ENCODE measurements at places on chromosomes 11 and 22.

- no peak for DNase-seq
Measured at GRCh38 chr22:20203142-20203551, 52.3 kb upstream of the CCDC188 start.

DNA sequence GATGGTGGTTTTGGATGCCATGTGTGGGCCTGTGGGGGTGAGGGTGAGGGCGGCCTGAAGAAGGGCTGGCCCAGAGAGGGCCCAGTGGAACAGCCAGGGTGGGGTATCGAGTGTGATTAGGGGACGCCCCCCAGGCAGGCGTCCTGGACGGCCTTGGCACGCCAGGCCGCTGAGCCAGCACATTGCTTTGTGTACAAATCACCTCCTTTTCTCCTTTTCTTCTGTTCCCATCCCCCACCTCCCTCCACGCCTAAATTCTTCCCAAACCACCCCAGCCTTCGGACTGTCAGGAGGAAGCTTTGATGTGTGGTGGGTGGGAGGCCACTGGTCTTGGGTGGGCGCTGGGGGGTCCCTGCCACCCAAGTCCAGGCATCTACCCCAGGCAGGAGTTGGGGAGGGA lies 7.8 kb upstream of the CD248 start:
- no peak for DNase-seq

DNA sequence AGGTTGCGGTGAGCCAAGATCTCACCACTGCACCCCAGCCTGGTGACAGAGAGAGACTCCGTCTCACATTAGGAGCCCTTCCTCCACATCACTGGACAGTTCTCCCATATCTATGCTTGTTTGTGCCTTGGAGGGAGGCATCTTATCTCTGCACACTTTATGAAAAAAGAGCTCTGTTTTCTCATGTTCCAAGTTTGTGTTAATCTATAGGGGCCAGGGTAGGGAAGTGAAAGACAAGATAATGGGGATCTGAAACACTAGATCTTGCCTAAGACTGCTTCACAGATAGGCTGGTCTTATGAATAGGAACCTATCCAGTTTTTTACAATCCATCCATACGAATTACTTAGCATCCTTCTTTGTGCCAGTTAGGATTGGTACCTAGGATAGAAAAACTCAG lies 17.1 kb downstream of the OR6Q1 start:
- no peak for DNase-seq

DNA sequence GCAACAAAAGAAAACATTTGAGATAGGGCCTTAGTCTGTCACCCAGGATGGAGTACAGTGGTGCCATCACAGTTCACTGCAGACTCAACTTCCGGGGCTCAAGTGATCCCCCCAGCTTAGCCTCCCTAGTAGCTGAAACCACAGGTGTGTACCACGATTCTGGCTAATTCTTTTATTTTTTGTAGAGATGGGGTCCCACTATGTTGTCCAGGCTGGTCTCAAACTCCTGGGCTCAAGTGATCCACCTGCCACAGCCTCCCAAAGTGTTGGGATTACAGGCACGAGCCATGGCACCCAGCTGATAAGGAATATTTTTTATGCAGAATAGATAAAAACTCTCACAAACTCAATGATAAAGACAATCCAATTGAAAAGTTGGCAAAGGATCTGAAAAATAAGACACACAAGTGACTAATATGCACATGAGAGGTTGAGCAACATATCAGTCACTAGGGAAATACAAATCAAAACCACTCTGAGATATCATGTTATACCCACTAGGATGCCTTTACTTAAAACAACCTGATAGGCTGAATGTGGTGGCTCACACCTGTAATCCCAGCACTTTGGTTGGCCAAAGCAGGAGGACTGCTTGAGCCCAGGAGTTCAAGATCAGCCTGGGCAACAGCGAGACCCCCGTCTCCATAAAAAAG lies 33.9 kb upstream of the CLTCL1 start:
- no peak for DNase-seq

GRCh38 chr11:26483108-26483507 lies 89.0 kb downstream of the MUC15 start:
- no peak for DNase-seq

DNA sequence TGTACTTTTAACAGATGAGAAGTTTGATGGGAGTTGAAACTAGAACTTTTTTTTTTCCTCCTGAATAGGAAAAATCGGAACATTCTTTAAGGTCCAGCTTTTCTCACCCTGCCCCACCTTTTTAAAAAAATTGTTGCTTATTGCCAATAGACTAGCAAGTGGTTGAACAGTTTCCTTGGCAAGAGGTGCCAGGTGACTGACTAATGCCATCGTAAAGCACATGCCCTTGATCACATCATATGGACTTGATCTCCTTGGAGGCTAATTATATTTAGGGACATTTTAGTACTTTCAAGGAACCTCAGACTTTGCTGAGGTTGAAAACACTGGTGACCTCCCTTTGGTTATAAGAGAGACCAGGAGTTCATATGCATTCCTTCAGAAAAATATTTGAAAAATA lies 57.6 kb downstream of the MTMR3 start:
- DNase-seq: no peak

- no peak for DNase-seq
Measured at GRCh38 chr11:34263441-34264091, 94.2 kb downstream of the ABTB2 start.

DNA sequence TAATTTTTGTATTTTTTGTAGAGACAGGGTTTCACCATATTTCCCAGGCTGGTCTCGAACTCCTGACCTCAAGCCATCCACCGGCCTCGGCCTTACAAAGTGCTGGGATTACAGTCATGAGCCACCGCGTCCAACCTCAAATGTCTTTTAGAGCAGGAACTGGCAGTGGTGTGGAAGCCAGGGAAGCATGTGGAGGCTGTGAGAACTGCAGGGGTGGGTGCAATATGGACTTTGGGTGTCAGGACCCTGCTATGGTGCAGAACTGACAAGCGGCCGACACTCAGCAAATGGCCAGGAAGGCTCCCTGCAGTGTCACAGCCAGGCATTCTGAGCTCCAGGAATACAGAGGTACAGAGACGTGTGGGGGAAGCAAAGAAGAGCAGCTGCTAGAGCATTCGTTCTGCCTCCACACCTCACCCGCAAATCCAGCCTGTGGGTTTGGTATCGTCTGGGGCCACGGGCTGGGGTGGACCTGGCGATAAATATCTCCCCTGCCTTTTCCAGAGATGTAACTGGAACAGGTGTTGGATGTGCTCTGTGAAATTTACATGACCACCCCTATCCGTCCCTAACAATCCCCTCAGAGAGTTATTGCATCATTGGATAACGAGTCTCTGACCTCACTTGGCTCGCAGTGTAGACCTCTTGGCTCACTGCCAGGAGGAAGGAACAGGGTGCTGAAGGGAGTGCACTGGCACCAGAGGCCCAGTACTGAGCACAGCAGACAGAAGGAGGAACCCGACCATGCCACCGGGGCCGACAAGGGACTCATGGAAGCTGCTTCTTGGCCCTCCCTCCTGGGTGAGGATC lies 624.7 kb upstream of the B3GAT1 start:
- DNase-seq: no peak

DNA sequence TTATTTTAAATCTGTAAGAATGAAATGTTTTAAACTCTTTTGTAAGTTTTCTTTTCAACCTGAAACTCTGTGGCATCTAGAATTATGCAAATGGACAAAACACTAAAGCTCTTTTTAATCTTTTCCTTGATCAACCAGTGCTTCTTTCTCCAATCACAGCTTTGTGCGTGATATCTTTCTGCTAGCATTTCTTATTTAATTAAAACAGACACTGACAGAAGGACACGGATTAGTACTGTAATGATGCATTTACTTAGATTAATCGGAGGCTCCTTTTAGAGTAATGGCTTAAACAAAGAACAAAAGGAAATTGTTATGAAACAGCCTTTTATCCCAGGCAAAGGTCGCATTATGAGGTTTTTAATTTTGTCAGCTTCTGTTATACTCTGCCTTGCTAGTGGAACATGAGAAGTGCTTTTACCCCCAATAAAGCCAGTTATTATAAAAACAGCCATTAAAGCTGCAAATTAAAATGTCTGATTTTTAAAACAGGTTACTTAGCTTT lies 48.5 kb upstream of the SOX6 start:
- DNase-seq: no peak

- DNase-seq: no peak
Measured at GRCh38 chr11:94675813-94676212, 92.3 kb upstream of the AMOTL1 start.

DNA sequence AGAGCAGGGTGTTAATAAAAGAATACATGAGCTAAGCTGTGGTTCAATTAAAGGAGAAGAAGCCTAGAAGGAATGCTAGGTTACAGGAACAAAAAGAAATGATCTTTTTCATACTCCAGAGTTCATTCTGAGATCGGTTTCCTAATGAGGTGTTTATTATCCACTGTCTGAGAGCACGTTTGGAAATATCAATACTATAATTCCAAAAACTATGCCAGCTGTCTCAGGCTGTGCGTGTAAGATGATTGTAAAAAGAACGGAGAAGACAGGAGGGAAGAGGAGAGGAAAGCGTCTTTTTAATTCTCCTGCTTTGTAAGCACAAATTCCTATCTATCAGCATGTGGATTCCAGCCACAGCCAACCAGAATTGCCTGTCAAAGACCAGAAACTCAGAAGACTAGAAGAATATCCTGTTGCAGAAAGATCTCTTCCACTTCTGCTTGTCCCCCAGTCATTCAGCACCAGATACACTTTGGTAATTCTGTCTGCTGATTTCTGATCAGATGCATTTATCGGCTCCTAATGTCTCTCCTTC lies 25.7 kb downstream of the APOL5 start:
- no peak for DNase-seq

DNA sequence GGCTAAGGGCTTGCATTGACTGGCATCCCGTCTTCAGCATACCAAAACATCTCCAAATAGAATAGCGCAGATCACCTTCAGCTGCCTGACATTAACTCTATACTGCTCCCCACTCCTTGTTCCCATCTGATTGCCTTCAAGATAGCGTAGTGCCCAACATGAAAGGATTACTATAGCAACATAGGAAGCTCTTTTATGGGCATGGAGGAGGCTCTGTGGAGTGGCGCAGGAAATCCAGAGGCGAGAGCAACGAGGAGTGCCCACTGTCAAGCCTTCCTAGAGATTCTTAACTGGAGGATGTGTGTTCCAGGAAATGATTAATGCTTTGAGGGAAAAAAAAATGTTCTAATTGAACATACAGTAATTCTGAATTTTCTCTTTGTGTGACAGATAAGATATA lies 213.3 kb downstream of the CADM1 start:
- no peak for DNase-seq

GRCh38 chr11:112082729-112083128 lies 3.8 kb downstream of the TIMM8B start:
- DNase-seq: no peak

DNA sequence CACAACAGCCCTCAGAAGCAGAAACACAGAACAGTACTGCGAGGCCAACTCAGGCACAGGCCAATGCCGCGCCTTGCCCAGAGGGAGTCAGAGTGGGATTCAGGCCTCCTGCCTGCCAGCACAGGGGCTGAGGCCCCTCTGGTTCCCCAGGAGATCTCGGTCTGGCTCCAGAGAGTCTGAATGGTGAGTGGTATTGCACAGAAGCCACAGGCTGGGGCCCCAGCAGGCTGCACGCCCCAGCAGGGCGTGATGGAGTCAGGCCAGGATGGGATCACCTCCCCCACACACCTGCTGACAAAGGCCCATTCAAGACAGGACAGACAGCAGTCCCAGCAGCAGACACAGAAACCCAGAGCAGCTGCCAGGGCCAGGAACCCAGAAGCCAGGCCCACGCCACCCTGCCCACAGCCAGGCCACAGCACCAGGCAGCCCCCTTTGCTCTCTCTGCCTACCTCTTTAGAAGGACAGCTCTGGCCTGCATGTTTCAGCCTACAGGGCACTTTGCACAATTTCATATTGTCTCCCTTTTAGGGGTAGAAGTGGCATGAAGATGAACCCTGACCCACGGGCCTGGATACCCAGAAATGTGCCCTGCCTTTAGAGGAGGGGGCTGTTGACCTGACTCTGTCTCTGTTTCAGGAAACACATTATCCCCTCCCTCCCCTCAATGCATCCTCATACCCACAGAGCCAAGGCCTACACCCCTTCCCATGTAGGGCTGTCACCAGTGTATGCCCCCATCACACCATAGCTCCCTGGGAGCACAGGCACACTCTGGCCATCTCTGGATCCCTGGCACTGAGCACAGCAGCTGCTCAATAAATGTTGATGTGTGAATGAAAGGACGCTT lies 6.1 kb downstream of the FXYD6 start:
- DNase-seq: no peak

GRCh38 chr11:117633976-117634755 lies 162.8 kb downstream of the DSCAML1 start:
- no peak for DNase-seq

GRCh38 chr11:45384016-45384415 lies 97.9 kb upstream of the SYT13 start:
- DNase-seq: no peak

GRCh38 chr11:5007561-5007960 lies 12.9 kb downstream of the OR51L1 start:
- no peak for DNase-seq

DNA sequence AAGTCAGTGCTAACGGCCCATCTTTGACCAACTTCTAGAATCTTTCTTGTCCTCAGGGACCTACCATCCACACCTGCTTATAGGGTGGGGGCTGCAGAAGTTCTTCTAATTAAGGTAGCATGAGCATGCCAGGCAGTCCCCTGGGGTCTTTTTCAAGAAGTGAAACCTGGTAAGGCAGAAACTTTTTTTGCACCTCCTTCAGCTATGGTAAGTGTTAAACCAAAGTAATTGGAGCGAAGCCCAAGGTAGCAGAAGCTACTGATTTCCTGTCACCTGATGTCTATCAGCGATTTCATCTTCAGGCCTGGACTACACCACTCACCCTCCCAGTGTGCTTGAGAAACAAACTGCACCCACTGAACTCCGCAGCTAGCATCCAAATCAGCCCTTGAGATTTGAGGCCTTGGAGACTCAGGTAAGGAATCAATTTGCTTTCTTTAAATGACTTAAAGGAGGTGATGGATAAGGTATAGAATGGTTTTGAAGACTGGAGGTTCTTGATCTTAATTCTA lies at the start of gene MS4A1:
MS4A1 (plus strand) TSS at position 317 of the 512 bp plus-strand sequence. CDS start 6,528 bp downstream, outside the sequence.
- DNase-seq: no peak

DNA sequence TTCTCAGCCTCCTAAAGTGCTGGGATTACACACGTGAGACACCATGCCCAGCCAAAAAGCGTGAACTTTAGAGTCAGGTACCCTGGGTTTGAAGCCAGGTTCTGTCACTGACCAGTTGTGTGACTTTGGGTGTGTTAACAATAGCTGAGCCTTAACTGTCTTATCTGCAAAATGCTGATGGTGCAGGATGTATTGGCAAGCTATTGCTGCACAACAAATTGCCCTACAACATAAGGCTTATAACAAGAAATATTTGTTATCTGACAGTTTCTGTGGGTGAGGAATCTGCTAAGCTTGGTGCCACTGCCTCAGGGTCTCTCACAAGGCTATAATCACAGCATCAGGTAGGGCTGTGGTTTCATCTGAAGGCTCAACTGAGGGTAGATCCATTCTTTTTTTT lies 21.9 kb downstream of the SYNGR1 start:
- no peak for DNase-seq

Data from stimulated activated CD8-positive, alpha-beta memory T cell treated with anti-CD3 and anti-CD28 coated beads, Interleukin-7, amount 100 ng/mL, for 4 hours (primary cell).